ENCODE measurements at places on chromosomes 3 and 15.

DNA sequence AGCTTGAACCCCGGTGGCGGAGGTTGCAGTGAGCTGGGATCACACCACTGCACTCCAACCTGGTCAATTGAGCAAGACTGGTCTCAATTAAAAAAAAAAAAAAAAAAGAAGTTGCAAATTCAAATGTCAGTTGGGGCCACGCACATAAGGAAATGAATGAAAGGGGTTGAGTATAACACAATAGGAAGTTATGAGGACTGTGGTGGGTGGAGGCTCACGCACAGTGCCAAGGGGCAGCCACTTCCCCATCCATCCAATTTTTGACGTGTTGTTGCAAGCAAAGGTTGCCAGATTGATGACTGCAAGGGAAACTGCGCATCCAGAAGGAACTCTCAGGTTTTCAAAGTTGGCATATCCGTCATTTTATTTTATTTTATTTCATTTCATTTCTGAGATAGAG is 532.2 kb downstream of the NTRK3 start:
- DNase-seq: no peak

DNA sequence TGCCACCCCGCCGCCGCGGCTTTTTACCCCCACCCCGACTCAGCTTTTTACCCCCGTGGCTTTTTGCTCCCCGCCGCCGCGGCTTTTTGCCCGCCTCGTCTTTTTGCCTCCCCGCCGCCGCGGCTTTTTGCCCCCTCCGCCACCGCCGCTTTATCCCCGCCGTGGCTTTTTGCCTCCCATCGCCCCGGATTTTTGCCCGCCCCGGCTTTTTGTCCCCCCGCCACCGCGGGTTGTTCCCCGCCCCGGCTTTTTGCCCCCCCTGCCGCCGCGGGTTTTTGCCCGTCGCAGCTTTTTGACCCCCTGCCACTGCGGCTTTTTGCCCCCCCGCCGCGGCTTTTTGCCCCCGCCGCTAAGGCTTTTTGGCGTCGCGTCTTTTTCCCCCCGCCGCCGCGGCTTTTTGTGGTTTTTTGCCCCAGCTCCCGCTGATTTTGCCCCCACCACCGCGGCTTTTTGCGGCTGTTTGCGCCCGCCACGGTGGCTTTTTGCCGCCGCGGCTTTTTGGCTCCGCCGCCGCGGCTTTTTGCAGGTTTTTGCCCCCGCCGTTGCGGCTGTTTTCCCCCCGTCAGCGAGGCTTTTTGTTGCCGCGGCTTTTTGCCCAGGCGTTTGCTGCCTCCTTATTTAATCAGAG is 597.2 kb downstream of the GOLGA6L6 start:
- no peak for DNase-seq

GRCh38 chr3:112718516-112718915 is 77.6 kb upstream of the CCDC80 start:
- DNase-seq: no peak

GRCh38 chr15:100740138-100740537 is 137.7 kb downstream of the ASB7 start:
- DNase-seq: no peak

GRCh38 chr15:42313463-42313862 is 40.2 kb upstream of the TMEM87A start:
- DNase-seq: no peak

DNA sequence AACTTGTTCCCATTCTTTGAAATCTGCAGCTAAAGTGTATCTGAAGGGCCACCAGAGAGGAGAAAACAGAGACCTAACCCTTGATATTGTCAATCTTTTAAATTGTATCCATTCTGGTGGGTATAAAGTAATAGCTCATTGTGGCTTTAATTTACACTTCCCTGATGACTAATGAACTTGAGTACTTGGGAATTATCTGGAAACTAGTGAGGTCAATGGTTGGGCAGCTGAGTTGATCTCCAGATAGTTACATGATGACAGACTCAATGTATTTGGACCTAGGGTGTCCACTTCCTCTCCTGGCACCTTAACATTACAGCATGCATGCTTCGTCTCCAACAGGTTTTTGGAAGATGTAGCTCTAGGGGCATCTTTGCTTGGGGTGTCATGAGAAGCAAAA is 195.2 kb downstream of the PDCD6IP start:
- no peak for DNase-seq

DNA sequence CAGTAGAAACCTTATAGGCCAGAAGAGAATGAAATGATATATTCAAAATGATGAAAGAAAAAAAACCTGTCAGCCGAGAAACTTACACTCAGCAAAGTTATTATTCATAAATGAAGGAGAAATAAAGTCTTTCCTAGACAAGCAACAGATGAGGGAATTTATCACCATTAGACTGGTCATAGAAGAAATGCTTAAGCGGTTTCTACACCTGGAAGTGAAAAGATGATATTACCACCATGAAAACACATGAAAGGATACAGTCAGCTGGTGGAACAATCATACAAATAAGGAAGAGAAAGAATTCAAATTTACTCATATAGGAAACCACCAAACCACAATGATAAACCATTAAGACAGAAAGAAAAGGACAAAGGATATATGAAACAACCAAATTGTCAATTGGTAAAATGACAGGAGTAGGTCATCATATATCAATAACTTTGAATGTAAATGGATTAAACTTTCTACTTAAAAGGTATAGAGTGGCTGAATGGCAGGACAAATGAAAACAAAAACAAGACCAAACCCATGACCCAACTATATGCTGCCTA is 29.9 kb upstream of the PRR23C start:
- DNase-seq: no peak

GRCh38 chr3:114408736-114409670 is 115.2 kb downstream of the TIGIT start:
- no peak for DNase-seq

GRCh38 chr3:61537366-61537765 is 24.0 kb upstream of the PTPRG start:
- no peak for DNase-seq

DNA sequence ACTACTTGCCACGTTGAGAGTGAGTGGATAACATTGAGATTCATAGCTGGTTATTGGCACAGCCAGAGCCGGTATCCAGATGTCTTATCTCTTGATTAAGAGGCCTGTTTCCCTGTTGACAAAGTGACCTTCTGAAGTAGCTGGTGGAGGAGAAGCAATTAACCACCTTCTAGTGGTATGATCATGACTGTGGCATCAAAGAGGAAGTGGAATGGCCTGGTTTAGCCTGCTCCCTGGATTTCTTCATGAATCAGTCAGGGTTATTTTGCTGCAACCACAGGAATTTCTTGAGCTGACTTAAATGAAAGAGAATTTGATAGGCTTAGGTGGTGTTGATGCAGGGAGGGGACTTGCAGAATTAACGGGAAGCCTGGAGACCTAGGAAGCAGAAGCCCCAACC is 398.3 kb downstream of the MFSD1 start:
- no peak for DNase-seq
